Dermis microvascular lymphatic vessel endothelial cell (primary cell): ENCODE measurements at places on chromosomes 2 and 18. TPM values are rescaled to one million over a fixed set of nuclear protein-coding genes. Genes with fewer than 3 reads are reported as not detected.

CHRND gene
- total RNA-seq = not detected in 2 replicates

DPP4 gene
- 67.4 and 73.6 TPM in 2 replicates for total RNA-seq

LYG1 gene
- total RNA-seq = 0.13 and 0.51 TPM in 2 replicates

RPS27A gene
- total RNA-seq = 550 and 625 TPM in 2 replicates

LIPG gene
- 1.3 and 4.2 TPM in 2 replicates for total RNA-seq

CNGA3 gene
- under 0.01 TPM in 1 of 2 replicates, not detected in the other for total RNA-seq

ALPP gene
- not detected in 2 replicates for total RNA-seq

ARHGEF4 gene
- total RNA-seq = 0.26 and 0.63 TPM in 2 replicates

NPAS2 gene
- 4.9 and 7.8 TPM in 2 replicates for total RNA-seq

KLHL14 gene
- 0.39 and 1.4 TPM in 2 replicates for total RNA-seq
